ENCODE measurements at places on chromosomes 11 and 22.

GRCh38 chr11:84089072-84090057, 803.2 kb upstream of the CCDC90B start:
- no peak for DNase-seq

DNA sequence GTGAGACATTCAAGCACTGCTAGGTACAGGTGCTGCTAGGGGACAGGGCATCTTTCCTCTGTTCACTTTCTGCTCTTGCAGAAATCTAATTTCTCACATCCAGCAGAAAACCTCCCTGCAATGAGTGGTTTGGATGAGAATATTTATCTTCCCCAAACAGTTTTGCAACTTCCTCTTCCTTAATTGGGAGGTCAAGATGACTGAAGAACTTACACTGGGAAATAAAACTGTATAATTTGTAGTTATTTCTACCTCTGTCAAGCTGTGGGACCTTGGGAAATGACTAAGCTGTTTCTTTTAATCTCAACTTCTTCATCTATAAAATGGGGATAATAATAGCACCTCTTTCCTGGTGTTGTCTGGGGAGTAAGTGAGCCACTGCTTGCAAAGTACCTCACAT, 69.8 kb downstream of the PRR5L start:
- DNase-seq: no peak

GRCh38 chr22:47486569-47487312, 724.3 kb downstream of the TBC1D22A start:
- DNase-seq: no peak

DNA sequence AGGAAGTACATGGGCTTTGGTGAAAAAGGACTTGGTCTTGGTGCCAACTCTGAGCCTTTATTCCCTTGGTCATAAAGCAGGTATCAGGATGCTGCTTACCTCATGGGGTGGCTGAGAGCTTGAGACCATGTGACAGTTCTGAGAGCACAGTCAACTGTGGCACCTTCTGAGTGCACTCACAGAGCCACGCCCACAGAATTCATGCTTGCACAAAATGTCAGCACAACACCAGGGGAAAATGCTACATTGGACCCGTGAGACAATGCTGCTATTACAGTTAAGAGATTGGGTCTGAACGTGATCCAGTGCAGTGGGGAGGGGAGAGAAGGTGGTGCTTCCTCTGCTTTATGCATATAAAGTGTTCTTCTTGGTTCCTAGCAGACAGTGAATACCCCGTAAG, 79.5 kb upstream of the SPON1 start:
- DNase-seq: no peak

- no peak for DNase-seq
Observed at GRCh38 chr11:28619846-28620540, 511.8 kb downstream of the METTL15 start.

- no peak for DNase-seq
Observed at GRCh38 chr22:45460288-45461109, 42.2 kb upstream of the FBLN1 start.

GRCh38 chr22:19242699-19243098, 48.8 kb downstream of the CLTCL1 start:
- DNase-seq: no peak

GRCh38 chr11:33980897-33981296, 70.6 kb upstream of the CAPRIN1 start:
- no peak for DNase-seq

DNA sequence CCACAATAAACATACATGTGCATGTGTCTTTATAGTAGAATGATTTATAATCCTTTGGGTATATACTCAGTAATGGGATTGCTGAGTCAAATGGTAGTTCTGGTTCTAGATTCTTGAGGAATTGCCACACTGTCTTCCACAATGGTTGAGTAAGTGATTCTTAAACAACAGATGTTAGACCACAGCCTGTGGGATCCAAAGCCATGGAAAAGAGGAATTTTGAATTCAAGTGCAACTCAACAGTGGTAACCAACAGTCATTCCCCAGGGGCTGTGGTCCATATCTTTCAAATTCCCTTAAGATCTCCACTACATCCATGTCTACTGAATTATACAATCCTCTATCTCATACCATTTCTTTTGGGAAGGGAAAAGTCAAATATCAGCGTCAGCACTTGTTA, 321.5 kb downstream of the LARGE1 start:
- no peak for DNase-seq

DNA sequence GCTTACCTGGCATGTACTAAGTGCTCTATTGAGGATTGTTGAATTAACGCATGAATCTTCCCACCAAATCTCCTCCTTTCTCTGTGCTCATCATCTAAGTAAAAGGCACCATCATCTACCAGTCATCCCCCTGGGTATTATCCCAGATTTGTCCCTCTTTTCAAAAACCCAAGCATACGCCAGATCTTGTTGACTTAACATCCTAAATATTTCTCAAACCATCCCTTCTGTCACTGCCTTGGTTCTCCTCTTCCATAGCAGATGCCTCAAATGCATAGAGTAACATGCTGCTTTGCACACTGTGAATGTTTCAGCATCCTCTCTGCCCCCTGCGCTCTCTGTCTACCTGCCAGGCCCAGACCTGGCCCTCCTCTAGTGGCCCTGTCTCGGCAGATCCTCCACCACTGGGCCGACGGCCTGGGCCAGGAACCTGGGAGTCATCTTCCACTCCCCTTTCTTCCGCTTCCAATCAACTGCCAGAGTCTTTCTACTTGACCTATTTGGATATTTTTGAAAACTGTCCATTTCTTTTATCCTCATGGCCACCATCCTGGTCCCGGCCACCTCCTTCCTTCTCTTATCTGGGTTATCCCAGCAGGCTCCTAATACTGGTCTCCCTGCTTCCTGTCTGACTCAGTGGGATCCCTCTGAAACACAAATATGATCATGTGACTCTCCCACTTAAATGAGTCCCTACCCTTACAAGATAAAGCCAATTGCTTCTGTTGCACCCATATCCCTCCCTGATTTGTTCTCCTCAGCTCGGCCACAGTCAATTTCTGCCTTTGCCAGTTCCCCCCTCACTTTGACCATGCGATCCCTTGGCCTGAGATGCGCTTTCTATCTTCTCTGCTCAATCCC, 3.4 kb upstream of the TAB1 start:
- DNase-seq: no peak

DNA sequence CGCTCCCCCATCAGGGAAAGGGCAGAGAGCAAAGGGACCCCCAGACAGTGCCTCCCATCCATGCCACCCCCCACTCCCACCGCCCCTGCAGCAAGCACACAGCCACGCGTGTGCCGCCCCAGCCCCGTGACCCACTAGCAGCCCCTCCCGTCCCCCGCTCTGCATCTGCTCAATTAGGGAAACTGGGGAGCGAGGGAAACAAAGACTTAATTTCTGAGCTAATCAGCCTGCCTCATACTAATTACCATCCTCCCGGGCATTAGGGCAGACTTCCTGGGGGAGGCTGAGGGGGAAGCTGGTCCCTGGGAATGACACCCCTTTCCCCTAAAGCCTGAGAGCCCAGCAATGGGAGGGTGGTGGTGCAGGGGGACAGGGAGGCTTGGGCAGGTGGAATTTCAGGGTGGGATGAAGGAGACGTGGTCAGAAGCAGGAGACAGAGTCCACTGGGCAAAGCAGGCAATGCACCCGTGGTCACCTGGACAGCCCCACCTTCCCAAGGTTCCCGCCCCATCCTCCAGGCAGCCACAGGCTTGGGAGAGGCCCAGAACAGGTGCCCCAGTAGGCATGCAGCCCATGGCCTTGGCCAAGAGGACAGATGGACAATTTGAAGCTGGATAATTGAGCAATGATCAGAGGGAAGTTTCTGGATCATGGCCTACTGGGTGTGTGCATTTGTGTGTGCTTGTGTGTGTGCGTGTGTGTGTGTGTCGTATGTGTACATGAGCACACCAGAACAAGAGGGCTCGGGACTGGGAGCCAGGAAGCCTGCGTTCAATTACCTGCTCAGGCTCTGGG, 20.6 kb downstream of the ELFN2 start:
- DNase-seq: no peak
